ENCODE measurements at places on chromosomes 12 and 14. TPM values are rescaled to one million over a fixed set of nuclear protein-coding genes. Genes with fewer than 3 reads are reported as not detected.
A peak's percentile ranks its signal among the peaks of the same experiment; 100 is the strongest.

The SCN8A gene
- 3.6 TPM for total RNA-seq

The GPX2 gene
- total RNA-seq: 590 TPM

DNA sequence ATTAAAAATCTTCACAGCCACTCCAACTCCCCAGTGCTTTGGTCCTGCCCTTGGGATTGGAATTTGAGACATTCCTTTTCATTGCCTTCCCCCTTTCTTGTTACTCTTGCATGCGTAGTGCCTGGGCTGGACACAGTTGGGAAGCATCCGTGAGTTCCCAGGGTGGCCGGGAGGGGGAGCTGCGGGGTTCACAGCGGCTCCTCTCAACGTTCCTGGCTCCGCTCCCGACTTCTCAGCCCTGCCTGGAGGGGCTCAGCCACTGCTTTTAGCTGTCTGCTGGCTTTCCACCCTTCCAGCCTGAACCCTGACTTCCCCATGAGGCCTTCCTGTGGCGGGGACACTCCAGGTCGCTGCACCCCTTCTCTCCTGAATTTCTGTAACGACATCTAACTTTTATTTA, 3.2 kb downstream of the TEX52 start:
- peak; percentile 72 for DNase-seq

- DNase-seq: peak; percentile 58
Measured at GRCh38 chr14:21068521-21069387, 1.4 kb upstream of the ARHGEF40 start.

GRCh38 chr12:1698720-1699119, 7.8 kb downstream of the ADIPOR2 start:
- DNase-seq: no peak

All from mucosa of descending colon (tissue), 3 donors.